ENCODE measurements at places on chromosomes 16 and 17.
A peak's percentile ranks its signal among the peaks of the same experiment; 100 is the strongest.

DNA sequence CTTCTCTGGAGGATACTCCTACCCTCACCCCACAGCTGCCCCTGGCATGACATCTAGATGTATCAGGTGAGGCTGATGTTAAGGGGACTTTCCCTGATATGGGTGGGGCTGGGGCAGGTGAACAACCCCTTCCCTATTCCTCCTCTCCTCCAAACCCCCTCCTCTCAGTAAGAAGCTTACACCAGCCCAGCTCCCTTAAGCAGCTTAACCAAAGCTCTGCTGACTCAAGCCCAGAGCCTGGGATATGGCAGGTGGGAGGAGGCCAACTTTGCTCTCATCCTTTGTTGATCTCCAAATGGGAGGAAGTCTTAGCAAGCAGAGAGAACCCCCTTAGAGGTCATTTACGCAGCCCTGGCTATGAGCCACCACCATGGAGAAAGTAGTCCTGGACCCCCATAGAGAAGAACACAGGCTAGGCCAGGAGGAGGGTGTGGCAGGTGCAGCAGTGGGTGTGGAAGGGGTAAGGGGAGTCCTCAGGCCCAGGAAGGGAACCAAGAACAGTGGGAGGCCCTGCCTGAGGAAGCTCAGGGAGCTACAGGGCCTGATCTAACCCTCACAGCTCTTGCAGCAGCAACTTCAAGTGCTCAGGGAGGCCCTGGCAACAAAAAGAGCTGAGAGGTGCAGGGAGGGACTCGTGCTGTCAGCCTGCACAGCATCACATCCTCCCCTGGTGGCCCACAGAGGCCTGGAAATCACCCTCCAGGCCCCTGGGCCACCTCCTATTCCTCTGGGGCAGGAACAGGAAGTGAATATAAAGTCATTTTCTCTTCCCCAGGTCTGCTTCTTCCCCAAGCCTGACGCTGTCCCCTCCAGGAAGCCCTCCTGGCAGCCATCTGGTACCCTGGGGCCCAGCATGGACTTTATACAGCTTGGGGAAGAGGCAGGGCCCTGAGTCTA lies 2.9 kb downstream of the UNC119 start:
- no peak for DNase-seq

DNA sequence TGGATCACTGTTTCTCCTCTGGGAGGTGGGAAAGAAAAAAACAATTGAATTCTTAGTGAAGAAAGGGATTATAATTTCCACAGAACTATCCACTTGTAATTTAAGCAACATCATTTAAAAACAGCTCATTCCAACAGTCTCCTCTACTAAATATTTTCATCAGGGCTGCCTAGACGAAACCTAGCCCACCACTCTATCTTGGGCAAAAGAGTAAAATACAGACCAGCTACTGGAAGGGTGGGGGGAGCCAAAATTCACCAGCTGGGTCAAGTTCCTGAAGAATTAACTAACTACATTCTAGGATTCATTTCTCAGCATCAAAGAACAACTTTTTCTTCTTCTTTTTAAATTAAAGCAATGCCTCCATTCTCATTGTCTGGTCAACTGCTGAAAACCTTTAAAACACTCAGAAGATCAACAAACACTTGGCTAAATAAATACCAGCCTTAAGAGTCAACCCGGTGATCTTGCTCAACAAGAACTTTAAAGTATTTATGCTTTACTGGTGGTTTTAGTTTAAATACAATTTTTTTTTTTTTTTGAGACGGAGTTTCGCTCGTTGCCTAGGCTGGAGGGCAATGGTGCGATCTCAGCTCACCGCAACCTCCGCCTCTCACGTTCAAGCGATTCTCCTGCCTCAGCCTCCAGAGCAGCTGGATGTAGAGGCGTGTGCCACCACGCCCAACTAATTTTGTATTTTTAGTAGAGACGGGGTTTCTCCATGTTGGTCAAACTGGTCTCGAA lies 25.2 kb downstream of the KANSL1 start:
- peak; percentile 44 for DNase-seq

DNA sequence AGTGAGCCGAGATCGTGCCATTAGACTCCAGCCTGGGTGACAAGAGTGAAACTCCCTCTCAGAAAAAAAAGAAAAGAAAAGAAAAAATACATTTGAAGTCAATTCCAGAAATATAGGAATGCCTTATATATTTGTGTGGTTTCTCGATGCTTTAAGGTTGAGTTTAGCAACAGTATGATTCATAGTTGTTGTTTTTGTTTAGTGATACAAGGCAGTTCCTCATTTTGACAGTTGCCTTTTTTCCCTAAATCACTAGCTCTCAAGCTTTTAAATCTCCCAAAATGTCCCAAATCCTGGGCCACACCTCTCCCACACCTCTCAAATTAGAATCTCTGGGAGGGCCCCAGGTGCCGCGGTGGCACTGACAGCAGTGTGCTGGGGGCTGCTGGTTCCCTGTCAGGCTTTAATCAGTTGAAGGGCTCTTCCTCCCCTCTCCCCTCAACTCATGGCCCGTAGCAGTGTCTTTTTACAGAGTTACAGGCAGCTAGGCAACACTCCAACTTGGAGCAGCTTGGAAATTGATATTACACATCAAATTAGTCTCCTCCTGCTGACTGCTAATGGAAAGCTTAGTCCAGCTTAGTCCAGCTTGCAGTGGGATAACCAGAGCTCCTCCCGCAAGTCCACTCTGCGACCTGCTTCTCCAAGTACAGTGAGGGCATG lies 58.4 kb downstream of the EPN2 start:
- no peak for DNase-seq

DNA sequence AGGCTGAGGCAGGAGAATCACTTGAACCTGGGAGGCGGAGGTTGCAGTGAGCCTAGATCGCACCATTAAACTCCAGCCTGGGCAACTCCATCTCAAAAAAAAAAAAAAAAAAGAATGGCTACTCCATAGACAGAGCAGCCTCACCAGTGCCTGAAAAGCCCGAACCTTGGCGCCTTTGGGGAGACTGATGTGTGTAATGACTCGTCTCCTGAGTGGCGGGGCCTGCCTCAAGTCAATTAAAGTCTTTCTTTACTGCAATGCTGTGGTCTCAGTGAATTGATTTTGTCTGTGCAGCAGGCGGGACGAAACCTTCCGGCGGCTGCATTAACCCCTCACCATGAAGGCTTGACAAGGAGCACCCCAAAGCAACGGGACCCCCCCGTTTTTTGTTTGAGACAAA lies 3.5 kb upstream of the UQCC4 start:
- DNase-seq: no peak

- DNase-seq: no peak
These were observed 7.7 kb downstream of the CCL16 start for GRCh38 chr17:35973333-35974260.

- DNase-seq: peak; percentile 97
These were observed at the start of gene FHOD1 for GRCh38 chr16:67247192-67248072. TSS of gene FHOD1 (minus strand) at chr16:67247481. CDS start at chr16:67247410, 71 bp downstream.

DNA sequence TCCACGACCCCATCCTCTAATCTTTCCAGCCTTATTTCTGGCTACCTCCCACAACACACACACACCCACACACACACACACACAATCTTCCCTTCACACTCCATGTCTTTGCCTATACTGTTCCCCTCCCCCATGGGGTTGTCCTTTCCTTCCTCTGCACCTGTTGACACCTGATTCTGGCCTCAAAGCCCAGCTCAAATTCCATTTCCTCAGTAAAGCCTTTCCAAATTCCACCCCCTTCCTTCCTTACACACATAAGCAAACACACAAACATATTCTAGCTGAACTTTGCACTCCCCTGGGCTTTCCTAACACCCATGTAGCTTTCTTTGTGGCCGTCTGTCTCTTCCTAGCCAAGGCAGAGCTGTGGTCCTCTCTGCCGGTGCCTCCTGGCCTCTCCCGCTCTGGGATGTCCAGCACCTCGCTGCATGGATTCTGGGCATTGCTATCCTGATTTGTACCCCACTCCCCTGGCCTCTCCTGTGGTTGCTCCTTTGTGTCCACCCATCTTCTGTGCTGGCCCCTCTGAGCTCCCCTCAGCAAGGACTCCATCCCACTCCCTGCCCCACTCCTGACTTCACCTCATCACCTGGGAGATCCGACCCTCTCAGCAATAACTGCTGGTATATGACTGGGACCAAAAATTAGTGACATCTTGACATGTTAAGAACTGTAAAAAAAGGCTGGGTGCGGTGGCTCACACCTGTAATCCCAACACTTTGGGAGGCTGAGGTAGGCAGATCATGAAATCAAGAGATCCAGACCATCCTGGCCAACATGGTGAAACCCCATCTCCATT lies 8.4 kb upstream of the SRCIN1 start:
- no peak for DNase-seq

- no peak for DNase-seq
These were observed 43.3 kb upstream of the ATP2A3 start for GRCh38 chr17:4007346-4008081.

DNA sequence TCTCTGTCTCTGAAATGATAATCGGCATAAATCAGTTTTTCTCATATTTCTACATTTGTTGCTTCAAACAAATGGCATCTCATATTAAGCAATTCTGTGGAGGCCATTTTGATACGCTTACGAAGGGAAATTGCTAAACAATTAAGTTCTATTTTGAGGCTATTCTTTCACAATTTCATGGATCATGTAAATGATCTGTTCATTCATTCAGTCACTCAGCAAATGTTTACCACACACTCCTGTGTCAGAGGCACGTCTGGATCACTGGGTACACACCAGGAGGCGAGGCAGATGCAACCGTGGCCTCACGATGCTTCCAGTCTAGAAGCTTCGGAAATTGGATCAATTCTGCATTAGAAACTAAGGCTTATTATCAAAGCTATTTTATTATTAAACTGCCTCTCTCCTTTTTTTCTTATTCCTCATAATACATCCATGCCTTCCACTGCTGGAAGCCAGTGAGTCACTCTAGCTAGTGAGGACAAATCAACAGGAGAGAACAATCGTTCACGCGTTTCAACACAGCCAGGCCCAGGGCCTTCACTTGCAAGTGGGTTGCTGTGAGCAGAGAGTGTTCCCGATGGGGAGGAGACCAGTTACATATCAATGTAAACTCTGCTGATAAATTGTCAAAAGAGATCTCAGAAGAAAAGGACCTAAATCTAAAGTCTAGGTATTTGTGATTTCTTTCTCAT lies 11.3 kb upstream of the SLC39A11 start:
- no peak for DNase-seq

DNA sequence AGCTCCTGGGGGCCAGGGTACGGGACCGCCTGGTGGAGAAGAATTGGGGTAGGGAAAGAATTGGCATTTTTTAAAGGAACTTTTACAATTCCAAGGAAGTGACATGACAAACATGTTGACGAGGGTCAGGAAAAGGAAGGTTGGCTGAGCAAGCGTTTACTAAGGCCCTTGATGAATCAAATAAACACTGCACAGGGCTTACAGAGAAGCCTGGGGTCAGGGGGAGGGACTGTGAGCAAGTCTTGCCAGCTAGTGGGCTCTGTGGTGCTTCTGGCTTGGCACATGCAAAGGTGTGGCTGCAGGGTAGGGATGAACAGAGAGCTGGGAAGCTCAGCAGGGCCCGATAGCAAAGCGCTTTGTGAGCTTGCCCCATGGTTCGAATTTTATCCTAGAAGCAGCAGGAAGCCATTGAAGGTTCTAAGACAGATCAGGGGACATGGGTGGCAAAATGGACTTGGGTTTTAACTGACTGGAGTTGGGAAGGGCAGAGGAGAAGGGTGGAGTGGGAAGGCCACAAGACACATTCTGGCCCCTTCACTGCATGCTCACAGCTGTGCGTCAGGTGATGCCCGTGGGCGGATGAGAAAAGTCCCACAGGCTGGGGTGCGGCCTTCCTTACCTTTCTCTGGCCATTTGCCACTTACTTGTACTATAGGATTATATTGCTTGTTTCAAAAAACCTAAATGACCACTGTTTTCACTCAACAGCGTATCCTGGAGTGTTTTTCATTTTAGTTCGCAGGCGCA lies 117.8 kb downstream of the SOCS1 start:
- no peak for DNase-seq

GRCh38 chr17:46063241-46063640 lies 64.2 kb downstream of the STH start:
- DNase-seq: peak; percentile 85

GRCh38 chr17:75637551-75637950 lies 4.3 kb downstream of the SMIM5 start:
- DNase-seq: no peak

GRCh38 chr16:66741169-66741900 lies 10.1 kb downstream of the DYNC1LI2 start:
- DNase-seq: peak; percentile 93

DNA sequence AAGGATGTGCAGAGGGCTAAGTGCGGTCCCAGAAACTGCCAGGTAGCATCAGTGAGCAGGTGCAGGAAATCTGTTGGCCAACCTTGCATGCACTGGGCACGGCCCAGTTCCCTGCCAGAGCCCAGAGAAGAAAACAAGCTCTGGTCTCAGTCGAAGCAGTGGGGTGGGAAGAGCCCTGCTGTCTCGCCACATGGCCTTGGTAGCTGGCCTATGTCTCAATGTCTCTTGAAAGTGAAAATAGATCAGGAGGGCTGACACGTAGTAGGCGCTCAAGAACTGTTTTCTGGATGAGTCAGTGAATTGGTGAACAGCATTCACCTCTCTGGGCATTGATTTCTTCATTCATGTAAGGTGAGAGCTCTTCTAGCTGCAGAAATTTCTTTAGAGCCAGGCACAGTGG lies 90.4 kb downstream of the MARF1 start:
- DNase-seq: no peak

GRCh38 chr17:77498091-77498741 lies 357.4 kb downstream of the SEC14L1 start:
- DNase-seq: no peak

DNA sequence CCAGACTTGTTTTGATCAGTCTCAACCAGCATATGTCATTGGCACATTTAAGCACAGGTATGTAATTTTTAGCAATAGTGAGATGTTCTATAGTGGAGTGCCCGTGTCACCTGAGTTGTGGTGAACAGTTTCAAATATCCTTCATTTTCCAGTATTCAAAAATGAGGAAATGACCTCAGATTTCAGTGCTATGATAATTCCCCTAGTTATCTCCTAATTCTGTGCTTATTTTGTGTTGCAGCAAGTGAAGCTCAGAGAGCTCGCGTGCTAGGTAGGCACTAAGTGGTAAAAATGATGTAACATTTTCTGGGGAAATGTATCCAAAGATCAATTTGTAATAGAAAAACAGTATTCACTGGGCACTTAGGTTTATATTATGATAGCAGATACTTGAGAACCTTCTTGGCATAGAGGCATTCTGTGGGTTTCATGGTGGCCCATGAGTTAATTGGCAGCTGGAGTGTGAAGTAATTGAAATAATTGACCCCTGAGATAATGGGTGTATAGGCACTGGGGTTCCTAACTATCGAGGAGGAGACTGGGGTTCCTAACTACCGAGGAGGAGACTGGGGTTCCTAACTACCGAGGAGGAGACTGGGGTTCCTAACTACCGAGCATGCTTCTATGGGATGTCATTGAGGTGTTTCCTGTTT lies 159.1 kb downstream of the PRKCA start:
- no peak for DNase-seq

- DNase-seq: peak; percentile 28
These were observed 33.7 kb downstream of the HOXB1 start for GRCh38 chr17:48497103-48497502.

DNA sequence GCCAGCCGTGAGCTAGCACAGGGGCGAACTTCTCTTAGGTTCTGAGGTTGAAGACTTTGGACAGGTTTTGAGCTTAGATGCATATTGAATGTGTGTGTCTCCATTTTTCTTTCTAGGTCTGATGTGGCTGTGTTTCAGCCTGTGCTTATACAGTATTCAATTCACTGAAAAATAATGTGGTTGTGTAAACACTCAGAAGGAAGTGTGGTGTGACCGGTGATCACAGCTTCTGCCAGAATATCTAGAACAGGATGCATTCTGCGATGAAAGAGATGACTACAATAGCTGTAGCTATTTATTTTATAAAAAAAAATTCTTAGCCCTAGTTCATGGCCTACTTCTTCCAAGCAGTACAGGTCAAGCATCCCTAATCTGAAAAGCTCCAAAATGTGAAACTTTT lies 64.4 kb downstream of the MAP2K6 start:
- DNase-seq: no peak

GRCh38 chr17:65503557-65503956 lies 57.9 kb downstream of the AXIN2 start:
- DNase-seq: no peak

Data from GM03348 (cell line).